Testis (tissue), 5 donors: ENCODE measurements at places on chromosomes 5 and 9. TPM values are rescaled to one million over a fixed set of nuclear protein-coding genes. Genes with fewer than 3 reads are reported as not detected.

CENPP gene
- total RNA-seq: 12.1 TPM

DMRT2 gene
- 4.6 TPM for total RNA-seq

FOXI1 gene
- total RNA-seq: not detected

FAM200C gene
- 11.1 TPM for total RNA-seq

ARL14EPL gene
- total RNA-seq: not detected
